ENCODE measurements at places on chromosomes 2 and 18.
A peak's percentile ranks its signal among the peaks of the same experiment; 100 is the strongest.

DNA sequence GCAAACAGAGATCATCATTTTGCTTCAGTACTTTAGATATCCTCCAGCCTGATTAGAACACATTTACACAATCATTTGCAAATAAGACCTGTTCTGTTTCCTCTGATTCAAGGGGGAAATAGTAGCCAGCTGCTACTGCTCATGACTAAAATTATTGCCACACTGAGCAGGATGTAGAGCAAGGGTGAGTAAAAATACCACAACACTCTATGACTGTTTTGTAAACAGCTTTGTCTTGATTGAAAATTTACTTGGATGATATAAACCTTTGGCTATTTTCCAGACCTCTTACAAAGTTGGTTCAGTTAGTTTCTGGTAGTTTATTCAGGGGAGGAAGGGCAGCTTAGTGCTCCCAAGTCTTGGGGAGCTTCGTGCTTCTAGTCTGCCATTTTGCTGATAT lies 286.4 kb upstream of the CNTNAP5 start:
- no peak for DNase-seq

- DNase-seq: no peak
Measured at GRCh38 chr2:64950226-64951160, 38.7 kb upstream of the SLC1A4 start.

GRCh38 chr2:159010963-159011362 lies 42.5 kb downstream of the TANC1 start:
- DNase-seq: no peak

DNA sequence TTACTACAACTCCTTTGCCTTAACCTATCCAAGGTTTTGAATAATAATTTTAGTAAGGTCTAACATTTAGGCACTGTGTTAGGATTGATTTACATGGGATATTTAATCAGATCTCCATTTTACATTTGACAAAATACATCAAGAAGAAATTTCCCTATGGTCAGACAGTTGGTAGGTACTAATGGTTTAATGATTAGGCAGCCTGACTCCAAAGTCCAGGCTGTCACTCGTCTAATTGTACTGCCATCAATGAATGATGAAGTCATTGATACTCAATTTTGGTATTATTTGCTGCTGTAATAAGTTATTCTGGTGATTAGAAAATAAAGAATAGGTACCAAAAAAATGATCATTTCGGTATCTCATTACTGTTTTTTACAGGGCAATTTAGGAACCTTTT lies 14.1 kb downstream of the BBS5 start:
- DNase-seq: no peak

GRCh38 chr2:37786854-37787253 lies 115.4 kb upstream of the CDC42EP3 start:
- DNase-seq: peak; percentile 99

GRCh38 chr2:109408043-109408335 lies 205.8 kb downstream of the SEPTIN10 start:
- no peak for DNase-seq

- no peak for DNase-seq
Measured at GRCh38 chr18:8049147-8049546, 482.0 kb downstream of the PTPRM start.

DNA sequence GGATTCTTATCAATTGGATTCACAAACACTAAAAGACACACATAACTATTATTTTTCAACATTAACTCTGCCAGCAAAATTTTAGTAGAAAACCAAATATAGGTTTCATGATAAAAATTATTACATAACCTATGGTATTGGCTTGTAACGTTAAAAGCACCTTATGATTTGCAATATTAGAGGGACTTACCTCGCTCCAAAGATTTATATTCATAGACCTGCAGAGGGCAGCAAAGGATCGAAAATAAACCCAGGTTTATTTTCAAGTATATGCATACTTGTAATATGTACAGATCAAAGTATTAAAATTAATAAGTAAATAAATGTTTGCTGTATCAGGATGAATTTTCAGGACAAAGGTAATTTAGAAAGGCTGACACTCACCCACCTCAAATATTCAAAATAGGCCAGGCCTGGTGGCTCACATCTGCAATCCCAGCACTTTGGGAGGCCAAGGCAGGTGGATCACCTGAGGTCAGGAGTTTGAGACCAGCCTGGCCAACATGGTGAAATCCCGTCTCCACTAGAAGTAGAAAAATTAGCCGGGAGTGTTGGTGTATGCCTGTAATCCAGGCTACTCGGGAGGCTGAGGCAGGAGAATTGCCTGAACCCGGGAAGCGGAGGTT lies 45.3 kb downstream of the LRPPRC start:
- DNase-seq: peak; percentile 32

DNA sequence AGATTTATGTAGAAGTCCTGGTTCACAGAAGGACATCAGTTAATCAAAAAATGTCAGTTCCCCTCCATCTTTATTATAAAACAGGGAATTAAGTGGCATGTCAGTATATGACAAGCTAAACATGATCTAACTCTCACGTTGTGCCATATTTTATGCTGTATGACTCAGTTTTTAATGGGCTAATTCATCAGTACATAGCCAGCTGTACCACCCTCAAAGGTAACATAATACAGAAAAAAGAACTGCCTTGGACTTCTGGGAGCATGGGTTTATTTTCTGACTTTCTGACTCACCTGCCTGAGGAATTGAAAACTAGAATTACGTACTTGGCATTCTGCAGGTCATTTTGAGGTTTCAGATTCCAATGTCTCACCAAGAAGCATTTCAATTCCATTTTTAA lies 135.7 kb downstream of the CMPK2 start:
- DNase-seq: no peak

GRCh38 chr2:86223140-86223926 lies 24.1 kb downstream of the MRPL35 start:
- no peak for DNase-seq

DNA sequence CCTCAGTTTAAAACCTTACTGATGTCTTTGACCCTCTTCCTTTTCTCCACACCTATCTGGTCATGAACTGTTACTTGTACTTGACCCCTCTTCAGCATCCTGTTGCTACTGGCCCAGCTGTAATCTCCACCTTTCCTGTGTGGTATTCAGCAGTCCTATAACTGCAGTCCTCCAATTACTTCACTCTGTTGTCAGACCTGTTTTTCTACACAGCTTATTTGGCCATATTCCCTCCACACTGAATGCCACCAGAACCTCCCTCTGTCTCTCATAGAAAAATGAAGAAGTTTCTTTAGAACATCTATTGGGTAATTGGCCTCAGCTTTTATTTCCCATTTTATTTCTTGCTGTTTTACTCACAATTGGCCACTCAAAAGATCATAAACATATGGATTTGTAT lies 155.4 kb downstream of the ASXL3 start:
- no peak for DNase-seq
